HepG2 (cell line): ENCODE measurements at places on chromosomes 4 and X. TPM values are rescaled to one million over a fixed set of nuclear protein-coding genes. Genes with fewer than 3 reads are reported as not detected.

- peak; percentile 2 for DNase-seq
Measured at GRCh38 chrX:101759000-101759399, 99.3 kb upstream of the ARMCX2 start.

The FAAH2 gene
- 3.3 TPM in 2 replicates for total RNA-seq

DNA sequence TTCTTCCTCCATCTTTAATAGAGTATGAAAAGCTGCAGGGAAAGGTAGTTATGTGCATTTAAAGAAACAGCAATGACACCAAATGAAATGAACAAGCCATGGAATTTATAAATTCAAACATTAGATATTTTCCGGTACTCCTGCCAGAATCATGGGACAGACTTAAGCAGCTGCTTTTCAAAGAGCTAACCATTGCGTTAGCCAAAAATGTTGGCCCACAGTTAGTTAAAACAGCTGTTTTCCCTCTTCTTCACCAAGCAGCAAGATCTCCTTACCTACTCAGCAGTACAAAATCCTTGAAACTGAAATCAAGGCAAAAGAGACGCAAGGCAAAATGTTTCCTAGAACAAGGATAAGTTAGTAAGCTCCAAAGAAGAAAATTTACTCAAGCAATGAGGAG, 64.0 kb downstream of the MANBA start:
- no peak for DNase-seq

- no peak for DNase-seq
Measured at GRCh38 chr4:129208481-129208880, 112.5 kb downstream of the C4orf33 start.

The ENAM gene
- total RNA-seq = not detected in 2 replicates

The ADGRA3 gene
- total RNA-seq = 29.6 and 40.8 TPM in 2 replicates

The CPLX1 gene
- 0.18 and 0.36 TPM in 2 replicates for total RNA-seq

DNA sequence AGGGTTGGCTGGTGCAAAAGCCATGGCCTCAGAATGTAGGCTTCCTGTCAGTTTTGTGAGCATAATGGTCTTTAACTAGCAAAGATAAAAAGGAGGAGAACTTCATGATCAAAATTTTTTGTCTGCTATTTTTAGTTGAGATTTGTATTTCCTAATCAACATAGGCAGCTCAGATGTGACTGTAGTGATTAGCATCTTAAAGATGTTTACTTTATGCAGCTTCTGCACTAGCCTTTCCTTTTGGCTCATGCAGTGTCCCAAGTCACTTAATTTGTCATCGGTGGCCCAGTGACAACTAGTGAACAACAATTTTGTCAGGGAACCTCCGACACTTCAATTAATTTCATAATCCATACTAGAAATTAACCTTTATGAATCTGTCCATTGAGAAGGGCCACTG, 109.8 kb downstream of the CEP135 start:
- DNase-seq = no peak

DNA sequence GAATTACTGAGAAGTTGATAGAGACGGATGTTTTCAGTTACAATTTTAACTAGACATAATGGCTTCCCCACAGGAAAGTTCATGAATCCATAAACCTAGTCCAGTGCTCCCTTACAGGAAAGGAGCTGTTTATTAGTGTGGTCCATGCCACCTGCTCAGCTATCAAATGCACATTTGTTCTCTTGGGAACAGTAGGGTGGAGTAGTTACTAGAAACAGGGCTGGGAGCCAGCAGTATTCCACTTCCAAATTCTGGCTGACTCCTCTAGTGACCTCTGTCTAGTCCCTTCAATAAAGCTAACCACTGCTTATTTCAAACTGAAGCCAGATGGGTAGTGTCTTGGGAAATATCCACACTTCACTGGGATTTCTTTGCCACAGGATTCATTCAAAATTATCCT, 88.4 kb upstream of the TLL1 start:
- DNase-seq = no peak

GRCh38 chr4:164768516-164768915, 14.6 kb downstream of the SMIM31 start:
- no peak for DNase-seq

DNA sequence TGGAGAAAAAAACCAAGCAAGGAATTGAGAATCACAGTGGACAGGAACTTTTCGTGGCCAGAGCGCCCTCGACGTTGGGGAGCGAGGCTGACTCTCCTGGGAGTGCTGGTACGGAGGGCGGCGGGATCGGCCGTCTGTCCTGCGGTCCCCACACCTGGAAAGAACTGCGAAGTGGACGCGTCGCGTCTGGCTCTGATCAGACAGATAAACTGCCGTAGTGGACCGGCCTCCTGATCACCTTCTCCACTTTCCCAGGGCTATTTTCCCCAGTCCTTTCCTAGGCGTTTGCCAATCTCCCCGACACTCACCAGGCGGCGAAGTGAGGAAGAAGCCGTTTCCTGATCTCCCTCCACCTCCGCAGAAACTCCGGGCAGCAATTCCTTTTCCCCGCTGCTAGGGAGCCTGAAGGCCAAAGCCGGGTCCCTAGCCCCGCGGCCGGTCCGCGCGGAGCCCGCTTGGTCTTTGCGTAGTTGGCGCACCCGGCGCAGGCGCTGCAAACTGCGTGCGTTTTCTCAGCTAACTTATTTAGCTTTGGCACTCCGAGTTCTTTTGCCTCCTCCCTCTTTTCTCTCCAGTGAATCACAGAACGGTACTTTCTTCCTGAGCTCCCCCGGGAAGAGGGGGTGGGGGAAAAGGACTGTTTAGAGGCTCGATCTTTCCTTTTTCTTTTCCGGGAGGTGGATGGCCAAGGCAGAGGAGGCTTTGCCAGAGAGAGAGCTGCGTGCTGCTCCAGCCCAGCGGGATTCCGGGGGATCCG, at the start of gene ARSJ:
Gene ARSJ (minus strand): TSS at position 500 of the 757 bp plus-strand sequence. CDS start 813 bp downstream, outside the sequence.
- no peak for DNase-seq

DNA sequence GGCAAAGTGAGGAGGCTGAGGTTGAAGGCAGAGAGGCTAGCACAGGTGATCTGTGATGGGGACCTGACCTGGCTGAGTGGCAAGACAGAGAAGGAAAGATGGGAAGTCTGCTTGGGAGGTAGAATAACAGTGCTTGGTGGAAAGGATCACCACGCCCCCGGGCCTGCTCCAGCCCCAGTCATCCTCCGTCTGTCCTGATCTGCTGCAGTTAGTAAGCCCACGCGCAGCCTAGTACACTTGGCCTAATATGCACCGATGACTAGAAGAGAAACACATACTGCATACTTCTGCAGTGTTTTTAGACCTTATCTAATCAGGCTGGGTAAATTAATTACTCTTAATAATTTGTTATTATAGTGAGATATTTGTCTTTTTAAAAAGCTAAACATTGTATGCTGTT, 103.7 kb upstream of the KLF3 start:
- DNase-seq = no peak

GRCh38 chr4:143616771-143617170, 83.7 kb downstream of the FREM3 start:
- DNase-seq = no peak

DNA sequence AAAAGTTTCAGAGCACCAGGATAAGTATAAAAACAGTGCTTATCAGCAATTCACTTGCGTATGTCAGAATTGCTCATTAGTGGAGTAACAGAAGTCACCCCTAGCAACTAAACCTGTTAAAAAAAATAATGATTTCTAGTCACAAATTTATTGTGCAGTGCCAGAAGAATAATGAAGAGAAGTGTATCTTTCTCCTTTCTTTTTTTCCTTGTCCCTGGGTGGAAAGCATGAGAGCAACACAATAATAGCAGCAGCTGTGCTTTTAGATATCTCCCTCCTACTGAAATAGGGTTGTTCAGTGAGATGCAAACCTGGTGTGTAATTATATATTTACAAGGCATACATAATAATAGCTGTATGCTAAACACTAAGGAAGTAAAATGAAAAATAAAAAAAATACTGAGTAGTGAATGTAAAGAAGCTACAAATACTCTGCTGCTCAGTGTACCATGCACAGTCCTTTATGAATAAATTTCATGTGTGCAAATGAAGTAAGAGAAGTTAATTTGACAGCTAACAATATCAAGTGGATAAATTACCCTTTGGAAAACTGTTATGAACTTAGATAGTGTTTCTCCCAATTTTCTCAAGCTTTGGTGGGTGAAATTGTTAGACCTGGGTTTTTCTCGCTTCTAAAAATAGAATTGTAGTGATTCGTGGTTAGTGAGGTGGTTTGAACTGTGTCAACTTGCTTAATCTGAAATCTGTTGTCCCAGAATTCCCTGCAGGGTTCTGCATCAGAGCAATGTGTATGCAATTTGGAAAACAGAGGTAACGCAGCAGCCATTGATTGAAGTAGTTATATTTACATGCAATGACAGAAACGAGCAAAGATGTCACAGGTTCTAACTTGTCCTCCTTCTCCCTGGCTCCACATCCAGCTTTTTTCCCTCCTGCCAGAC, 125.7 kb upstream of the NDST3 start:
- DNase-seq = no peak

DNA sequence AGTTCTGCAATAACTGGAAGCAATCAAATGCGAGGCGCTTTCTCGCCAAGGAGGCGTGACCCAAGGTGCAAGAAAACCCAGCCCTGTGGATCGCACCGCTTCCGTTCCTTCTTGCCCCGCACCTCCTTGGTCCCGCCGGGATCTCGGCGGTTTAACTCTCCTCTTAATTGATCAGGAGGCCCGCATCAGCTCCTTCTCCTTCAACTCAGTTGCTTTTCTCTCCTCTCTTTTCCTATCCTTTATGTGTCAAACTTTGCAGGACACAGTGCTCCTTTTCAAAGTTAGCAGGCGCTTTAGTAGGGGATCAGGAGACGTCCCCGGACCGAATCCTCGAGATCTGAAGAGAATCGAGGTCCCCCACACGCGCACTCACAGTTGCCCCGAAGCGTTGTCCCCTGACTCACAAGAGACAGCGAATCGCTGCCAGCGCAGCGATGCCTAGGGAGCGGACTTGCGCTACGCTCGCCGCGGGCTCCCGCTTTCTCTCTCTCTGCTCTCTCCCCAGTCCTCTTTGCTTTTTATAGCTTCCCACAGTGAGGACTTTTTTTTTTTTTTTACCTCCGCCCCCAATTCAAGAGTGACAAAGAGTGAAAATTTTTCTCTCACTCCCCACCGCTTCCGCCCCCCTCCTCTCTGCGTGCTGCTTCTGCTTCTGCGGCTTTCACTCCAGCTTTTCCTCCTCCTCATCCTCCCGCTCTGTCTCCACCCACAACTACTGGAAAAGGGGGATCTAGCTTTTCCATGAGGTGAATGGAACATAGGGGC, at the start of gene DKK2:
Gene DKK2 (minus strand): TSS at position 495 of the 765 bp plus-strand sequence. CDS start 722 bp downstream, outside the sequence.
- no peak for DNase-seq

The FABP2 gene
- 1.2 and 1.9 TPM in 2 replicates for total RNA-seq

- no peak for DNase-seq
Measured at GRCh38 chr4:152605031-152605430, 69.1 kb upstream of the FBXW7 start.

GRCh38 chr4:48370260-48371134, 29.2 kb downstream of the SLAIN2 start:
- no peak for DNase-seq

DNA sequence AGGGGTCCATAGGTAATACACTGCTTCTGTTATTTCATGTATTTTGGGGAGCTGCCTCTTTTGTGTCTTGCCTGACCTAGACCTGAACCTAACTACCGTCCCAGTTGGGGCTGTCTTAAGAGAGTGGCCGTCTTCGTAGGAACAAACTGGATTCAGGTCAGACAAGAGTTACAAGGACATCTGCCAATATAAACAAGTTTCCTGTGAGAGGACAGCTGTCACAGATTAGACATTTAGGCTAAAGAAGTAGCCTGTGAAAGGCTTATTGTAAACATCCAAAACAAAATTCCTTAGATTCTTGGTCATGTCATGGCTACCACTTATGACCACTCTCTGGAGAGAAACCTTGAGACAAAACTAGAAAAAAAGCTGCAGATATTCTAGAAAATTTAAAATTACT, 797.6 kb upstream of the AADAT start:
- no peak for DNase-seq

GRCh38 chrX:48890296-48890925, 7.2 kb downstream of the TIMM17B start:
- DNase-seq = no peak

The NAP1L3 gene
- total RNA-seq = 0.10 and 0.13 TPM in 2 replicates

DNA sequence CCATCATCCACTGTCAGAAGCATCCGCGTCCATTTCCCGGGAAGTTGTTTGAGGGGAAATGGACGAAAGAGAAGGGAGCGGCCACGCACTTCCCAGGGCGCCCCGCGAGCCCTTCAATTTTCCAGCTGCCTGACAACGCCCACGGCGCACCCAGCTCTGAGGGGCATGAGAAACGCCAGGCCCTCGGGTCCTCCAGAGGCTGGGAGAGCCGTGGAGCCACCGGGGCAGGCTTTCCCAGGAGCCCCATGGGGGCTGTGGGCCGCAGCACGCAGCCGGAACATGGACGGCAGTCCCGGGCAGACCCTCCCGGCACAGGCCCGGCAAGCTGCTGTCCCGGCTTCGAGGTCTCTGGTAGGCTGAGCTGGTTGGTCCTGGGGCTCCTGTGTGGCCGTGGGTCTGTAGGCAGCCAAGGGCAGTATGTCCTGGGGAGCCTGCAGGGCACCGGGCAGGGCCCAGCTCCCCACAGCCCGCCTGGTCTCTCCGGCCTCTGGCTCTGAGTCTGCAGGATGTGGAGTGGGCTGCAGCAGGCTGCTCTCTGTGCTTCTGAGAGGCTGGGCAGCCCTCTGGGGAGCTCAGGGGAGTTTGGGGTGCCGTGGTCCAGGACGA, 115.2 kb downstream of the FAM53A start:
- no peak for DNase-seq

GRCh38 chr4:82704156-82704555, 94.4 kb downstream of the SCD5 start:
- DNase-seq = no peak

DNA sequence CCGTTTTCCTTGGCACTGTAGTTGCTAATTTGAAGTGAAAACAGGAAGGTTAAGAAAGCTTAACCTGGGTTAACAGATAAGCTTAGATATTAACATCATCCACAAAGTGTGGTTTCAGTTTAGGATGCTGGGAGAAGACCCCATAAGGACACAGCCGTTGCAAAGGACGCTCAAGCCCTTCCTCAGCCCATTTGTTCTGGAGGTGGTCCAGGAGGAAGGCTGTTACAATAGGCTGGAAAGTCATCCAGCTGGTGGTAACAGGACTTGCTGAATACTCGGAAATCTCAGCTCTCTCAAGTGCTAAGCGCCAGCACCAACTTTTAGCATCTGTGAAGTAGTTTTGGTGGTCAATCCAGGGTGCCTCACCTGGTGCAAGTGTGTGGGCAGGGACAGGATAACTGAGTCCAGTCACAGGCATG, 14.2 kb downstream of the CHST7 start:
- no peak for DNase-seq

DNA sequence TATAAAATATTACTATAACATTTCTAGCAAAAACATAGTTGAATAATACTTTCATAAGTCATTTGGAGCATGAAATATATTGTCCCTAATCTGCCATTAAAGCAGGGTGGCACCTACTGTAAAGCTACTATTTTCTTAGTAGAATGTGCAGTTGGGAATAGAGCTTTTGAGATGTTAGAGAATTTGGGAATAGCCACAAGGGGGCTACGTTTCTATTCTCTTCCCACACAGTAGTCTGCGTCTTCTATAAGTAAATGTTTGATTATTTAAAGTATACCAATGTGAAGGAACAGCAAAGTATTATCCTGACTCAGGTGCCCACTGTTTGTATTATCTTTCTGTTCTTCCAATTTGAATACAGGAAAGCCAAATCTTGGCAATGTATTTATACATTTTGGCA, 323.2 kb upstream of the GIMD1 start:
- no peak for DNase-seq
